ENCODE measurements at places on chromosomes 6 and 20.

- DNase-seq: no peak
- peaks cover 44% of the 10 kb centered on the region for H3K4me1 ChIP-seq
- H3K36me3 ChIP-seq: peaks cover 36% of the 10 kb centered on the region
- peak overlapping the region; percentile 88 for H3K27ac ChIP-seq
These were observed 3.4 kb downstream of the SNX5 start for GRCh38 chr20:17965042-17965697.

- H3K4me1 ChIP-seq: peaks cover 14% of the 10 kb centered on the region
- no peak overlapping the region for H3K4me3 ChIP-seq
- DNase-seq: no peak
- no peak overlapping the region for H3K27ac ChIP-seq
These were observed 136.3 kb upstream of the ZNF184 start for GRCh38 chr6:27608916-27609883.

DNA sequence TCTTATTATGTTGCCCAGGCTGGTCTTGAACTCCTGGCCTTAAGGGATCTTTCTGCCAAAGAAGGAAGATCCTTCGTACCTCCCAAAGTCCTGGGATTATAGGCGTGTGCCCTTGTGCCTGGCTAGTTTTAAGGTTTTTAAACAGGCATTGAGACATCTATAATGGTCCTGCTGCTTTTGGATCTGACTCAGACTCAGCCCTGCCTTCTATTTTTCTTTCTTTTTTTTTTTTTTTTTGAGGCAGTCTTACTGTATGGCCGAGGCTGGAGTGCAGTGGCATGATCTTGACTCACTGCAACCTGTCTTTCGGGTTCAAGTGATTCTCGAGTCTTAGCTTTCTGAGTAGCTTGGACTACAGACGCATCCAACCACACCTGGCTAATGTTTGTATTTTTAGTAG is 73.7 kb downstream of the PHF20 start:
- peaks cover 42% of the 10 kb centered on the region for H3K36me3 ChIP-seq
- DNase-seq: no peak
- no peak overlapping the region for H3K4me3 ChIP-seq
- no peak overlapping the region for H3K27ac ChIP-seq
- H3K4me1 ChIP-seq: peaks cover 15% of the 10 kb centered on the region

GRCh38 chr20:58494923-58495622 is 20.1 kb downstream of the APCDD1L start:
- DNase-seq: no peak
- H3K27me3 ChIP-seq: peaks cover 9% of the 10 kb centered on the region
- H3K36me3 ChIP-seq: no peaks in the 10 kb centered on the region
- no peak overlapping the region for H3K4me3 ChIP-seq
- no peaks in the 10 kb centered on the region for H3K4me1 ChIP-seq

DNA sequence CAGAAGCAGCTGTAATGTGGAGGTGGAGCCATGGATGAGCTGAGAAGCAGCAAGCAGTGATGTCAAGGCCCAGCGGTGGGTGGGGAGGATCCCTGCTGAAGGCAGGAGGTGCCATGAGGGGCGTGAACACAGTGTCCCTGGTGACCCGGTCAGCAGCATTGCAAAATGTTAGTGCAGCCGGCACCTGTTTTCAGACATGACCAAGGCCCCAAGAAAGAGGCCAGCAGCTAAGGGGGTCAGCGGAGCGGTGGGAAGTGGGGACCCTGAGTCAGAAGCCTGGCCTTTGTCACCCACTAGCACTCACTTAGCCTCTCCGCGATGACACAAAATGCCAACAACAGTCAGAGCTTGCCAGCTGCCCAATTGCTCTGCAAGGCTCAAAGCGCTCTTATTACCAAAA is 51.9 kb downstream of the TMEM242 start:
- no peak overlapping the region for H3K27ac ChIP-seq
- peaks cover 7% of the 10 kb centered on the region for H3K36me3 ChIP-seq
- H3K4me3 ChIP-seq: no peak overlapping the region
- no peak for DNase-seq
- H3K4me1 ChIP-seq: peaks cover 6% of the 10 kb centered on the region

DNA sequence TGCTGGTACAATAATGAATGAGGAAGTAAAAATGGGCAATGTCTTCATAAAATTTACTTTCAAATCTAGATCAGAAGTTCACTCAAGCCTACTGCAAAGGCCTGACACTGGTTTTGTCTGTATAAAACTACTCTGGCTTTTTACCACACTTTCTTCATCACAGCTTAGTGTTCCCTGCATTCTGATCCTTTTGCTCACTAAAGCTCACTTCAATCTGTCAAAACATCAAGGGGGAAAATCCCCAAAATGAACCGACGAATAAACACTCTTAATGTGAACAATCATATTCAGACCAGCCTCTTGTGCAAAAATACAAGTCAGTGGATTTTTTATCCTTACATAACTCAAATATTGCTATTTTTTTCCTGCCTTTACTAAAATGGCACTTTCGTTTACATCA is 98.5 kb downstream of the PRDM1 start:
- no peak for DNase-seq
- peak overlapping the region; percentile 54 for H3K27ac ChIP-seq
- H3K4me1 ChIP-seq: peaks cover 48% of the 10 kb centered on the region
- no peak overlapping the region for H3K4me3 ChIP-seq

DNA sequence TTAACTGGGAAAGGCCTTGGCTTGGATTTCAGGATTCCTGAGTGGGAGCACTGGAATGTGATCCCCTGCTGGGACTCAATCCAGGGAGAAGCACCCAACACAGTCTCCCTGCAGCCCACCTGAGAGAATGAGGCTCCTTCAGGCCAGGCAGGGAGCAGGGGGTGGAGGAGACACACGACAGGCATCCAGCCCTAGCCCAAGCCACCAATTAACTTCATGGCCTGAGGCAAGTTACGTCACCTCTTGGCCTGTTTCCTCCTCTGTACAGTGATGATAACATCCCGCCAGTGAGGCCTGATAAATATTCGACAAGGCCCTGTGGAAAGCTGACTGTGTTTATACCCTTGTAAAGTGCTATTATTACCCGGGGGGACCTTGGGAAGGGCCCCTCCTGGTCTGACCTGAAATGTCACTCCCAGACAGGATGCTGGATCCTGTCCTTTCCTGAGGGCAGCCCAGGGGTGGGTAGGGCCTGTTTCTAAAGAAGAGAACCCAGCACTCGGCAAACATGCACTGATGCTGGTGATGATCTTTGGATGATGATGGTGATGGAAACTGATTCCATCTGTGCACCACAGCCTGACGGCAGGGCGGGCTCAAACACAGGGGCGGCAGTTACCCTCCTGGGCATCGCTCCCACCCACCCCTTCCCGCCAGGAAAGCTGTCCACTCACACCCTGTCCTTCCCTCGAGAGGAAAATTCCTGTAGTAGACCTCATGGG is 12.4 kb downstream of the FRS3 start:
- peaks cover 15% of the 10 kb centered on the region for H3K4me1 ChIP-seq
- no peak overlapping the region for H3K4me3 ChIP-seq
- H3K27ac ChIP-seq: no peak overlapping the region
- no peak for DNase-seq

- H3K27me3 ChIP-seq: peaks cover 30% of the 10 kb centered on the region
- peaks cover 4% of the 10 kb centered on the region for H3K4me1 ChIP-seq
- no peak overlapping the region for H3K4me3 ChIP-seq
- H3K36me3 ChIP-seq: no peaks in the 10 kb centered on the region
- no peak for DNase-seq
These were observed 5.1 kb upstream of the SCRT2 start for GRCh38 chr20:680638-681187.

- no peak overlapping the region for H3K4me3 ChIP-seq
- H3K27me3 ChIP-seq: peaks cover 17% of the 10 kb centered on the region
- no peak overlapping the region for H3K27ac ChIP-seq
- H3K4me1 ChIP-seq: no peaks in the 10 kb centered on the region
- no peaks in the 10 kb centered on the region for H3K36me3 ChIP-seq
These were observed 28.6 kb upstream of the PBOV1 start for GRCh38 chr6:138246650-138247440.

GRCh38 chr6:128275030-128275429 is 245.4 kb downstream of the PTPRK start:
- H3K4me1 ChIP-seq: peaks cover 7% of the 10 kb centered on the region
- H3K27me3 ChIP-seq: no peaks in the 10 kb centered on the region
- H3K4me3 ChIP-seq: no peak overlapping the region
- DNase-seq: no peak
- H3K36me3 ChIP-seq: peaks cover 5% of the 10 kb centered on the region

DNA sequence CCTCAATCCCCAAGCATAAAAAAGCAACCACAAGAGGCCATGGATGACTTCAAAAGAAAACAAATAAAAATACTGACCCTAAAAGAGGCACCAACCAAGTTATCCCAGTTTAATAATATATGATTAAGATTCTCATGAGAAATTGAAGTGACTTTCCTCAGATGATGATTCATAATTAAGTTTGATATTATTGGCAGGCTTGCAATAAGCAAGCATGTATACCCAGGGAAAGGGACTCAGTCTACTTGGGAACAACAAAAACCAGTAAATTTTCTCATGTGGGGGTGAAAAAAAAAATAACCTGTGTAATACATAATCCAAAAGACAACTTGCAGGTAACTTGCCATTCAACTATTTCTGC is 19.6 kb downstream of the JAG1 start:
- peaks cover 15% of the 10 kb centered on the region for H3K4me1 ChIP-seq
- H3K4me3 ChIP-seq: no peak overlapping the region
- peaks cover 12% of the 10 kb centered on the region for H3K27me3 ChIP-seq
- DNase-seq: no peak

- H3K27me3 ChIP-seq: peaks cover 2% of the 10 kb centered on the region
- H3K4me1 ChIP-seq: peaks cover 18% of the 10 kb centered on the region
- DNase-seq: no peak
- H3K27ac ChIP-seq: no peak overlapping the region
- H3K4me3 ChIP-seq: no peak overlapping the region
- H3K36me3 ChIP-seq: peaks cover 5% of the 10 kb centered on the region
These were observed 6.8 kb downstream of the NOX3 start for GRCh38 chr6:155448668-155449449.

GRCh38 chr6:27156874-27157458 is 90.5 kb upstream of the PRSS16 start:
- no peak for DNase-seq
- no peaks in the 10 kb centered on the region for H3K27me3 ChIP-seq
- no peaks in the 10 kb centered on the region for H3K36me3 ChIP-seq
- peaks cover 43% of the 10 kb centered on the region for H3K4me1 ChIP-seq
- peak overlapping the region; percentile 69 for H3K4me3 ChIP-seq
